ENCODE measurements at places on chromosomes 11 and 22.

- no peak for DNase-seq
Measured at GRCh38 chr22:30647536-30647935, 12.0 kb downstream of the SLC35E4 start.

- peak; percentile 10 for DNase-seq
Measured at GRCh38 chr22:43862074-43862881, at the start of gene SULT4A1. SULT4A1 (minus strand) TSS chr22:43862513; CDS start chr22:43862382, 131 bp downstream.

GRCh38 chr11:1943977-1944376 is 3.2 kb upstream of the MRPL23 start:
- no peak for DNase-seq

DNA sequence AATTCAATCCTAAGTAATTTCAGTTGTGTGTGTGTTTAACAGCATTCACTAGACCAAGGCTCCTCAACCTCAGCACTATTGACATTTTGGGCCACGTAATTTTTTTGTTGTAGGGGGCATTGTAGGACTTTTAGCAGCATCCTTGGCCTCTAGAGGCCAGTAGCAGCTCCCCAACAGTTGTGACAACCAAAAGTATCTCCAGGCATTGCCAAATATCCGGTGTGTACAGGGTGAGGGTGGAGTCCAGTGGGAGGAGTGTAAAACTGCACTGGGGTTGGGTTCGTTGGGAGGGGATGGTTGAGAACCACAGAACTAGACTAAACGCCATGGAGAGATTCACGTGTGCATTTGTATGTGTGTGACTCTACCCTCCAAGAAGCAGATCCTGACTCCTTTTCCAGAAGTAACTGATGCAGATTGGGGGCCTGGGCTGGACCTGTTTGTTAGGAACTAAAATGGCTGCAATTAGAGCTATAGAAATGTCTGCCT is 5.9 kb upstream of the PHF21A start:
- peak; percentile 97 for DNase-seq

DNA sequence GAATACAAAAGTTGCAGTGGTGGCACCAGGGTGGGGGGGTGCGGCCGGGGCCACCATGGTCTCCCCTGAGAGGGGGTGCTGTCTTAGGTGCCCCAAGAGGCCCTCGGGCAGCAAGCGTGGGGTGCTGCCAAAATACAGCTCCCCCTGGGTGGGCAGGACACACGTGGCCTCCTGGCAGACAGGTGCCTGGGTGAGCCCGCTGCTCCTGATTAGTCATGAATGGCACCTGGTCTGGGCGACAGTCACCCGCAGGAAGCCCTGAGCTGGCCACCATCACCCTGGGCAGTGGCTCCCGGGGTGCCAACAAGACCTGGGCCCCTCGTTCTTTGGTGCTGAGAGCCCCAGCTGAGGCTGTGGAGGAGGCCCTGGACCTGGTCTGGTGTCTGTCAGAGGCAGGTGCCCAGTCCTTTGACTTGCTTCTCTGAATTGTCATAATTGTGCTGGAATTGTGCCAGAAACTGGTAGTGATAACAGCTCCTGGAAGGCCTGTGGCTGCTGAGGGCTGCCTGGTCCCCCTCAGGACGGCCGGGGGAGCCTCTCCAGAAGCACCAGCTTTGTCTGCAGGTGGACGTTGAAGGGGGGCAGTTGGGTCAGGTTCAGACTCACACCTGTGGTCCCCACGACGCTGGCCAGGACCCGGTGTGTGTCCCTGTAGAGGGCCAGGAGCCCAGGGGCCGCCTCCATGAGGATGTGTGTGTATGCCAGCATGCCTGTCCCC is 14.8 kb downstream of the ALG12 start:
- DNase-seq, result no peak

GRCh38 chr22:41250127-41250526 is 9.4 kb upstream of the CHADL start:
- no peak for DNase-seq

GRCh38 chr11:119367661-119368120 is 13.8 kb downstream of the USP2 start:
- DNase-seq, result peak; percentile 90

DNA sequence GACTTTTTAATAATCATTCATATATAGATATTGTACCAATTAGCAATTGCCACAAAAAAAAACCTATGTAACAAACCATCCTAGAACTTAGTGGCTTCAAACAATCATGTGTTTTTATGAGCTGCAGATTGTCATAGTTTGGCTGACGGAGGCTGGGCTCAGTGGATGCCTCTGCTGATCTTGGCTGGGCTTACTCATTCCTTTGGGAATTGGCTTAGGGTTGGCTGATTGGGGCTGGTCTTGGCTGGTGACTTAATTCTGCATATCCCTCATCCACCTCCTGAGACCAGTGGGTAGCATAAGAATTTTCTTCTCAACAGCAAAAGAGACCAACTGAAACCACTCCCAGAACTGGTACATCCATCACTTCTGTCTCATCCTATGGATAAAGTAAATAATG is 57.9 kb upstream of the PHF21B start:
- no peak for DNase-seq

DNA sequence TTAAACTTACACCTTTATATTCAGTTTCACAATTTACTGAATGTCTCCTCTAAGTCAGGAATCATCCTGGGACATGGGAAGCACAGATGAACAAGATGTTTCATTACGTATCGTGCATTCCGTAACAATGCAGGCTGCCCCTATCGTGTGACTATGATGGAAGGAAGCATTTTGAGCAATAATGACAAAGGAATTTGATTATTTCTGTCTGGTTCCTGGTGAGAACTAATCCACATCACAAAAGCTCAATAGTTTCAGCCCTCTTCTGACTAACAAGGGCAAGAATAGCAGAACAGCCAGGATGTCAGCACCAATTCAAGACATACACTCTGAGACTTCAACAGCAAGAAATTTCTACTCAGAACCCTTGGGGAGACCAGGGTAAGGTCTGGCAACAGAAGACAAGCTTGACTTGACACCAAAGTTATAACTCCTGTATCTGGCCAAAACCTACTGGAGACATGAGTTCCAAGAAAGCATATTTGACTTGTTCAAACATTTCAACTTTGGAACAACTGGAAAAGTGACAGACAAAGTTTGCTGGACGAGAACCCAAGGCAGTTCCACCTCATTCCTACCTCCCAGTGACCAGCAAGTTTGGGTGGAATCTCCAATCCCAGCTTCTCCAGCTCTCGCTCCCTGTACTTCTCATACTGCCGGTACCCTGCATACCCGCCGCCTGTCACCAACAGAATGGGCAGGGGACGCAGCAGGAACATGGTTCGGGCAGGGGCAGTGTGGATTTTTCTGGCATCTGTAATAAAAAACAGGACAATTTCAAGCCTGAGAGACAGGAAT is 14.3 kb downstream of the PISD start:
- no peak for DNase-seq

DNA sequence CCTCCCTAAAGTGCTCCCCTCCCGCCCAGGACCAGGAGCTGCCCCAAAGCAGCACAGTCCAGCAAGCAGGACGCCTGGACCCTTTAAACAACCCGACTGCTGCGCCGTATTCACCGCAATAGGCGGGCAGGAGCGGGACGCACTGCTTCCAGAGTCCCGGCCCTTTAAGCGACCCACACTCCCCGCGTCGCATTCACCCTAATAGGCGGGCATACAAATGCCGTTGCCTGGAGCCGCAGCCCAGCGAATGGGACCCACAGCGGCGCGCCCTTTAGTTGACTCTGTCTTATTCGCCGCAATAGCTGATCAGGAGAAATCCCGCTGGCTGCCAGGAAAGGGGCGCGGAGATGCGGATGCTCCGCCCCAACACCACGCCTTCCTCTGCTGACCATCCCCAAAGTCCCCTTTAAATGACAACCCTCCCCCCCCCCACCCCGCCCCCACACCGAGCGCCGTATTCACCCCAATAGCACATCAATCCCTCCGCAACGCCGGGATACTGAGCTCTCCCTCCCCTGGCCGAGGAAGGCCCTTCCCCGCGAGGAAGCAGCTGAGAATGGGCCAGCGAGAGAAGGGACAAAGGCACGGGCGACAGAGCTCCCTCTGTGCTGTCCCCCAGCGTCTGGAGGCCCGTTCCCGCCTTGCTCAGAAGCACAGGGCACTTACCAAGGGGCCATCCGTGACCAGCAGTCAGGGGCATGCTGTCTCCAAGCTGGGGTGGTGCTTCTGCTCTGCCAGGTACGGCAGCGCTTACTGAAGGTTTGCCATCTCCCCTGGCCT is 4.7 kb downstream of the OSBPL5 start:
- DNase-seq, result peak; percentile 73

DNA sequence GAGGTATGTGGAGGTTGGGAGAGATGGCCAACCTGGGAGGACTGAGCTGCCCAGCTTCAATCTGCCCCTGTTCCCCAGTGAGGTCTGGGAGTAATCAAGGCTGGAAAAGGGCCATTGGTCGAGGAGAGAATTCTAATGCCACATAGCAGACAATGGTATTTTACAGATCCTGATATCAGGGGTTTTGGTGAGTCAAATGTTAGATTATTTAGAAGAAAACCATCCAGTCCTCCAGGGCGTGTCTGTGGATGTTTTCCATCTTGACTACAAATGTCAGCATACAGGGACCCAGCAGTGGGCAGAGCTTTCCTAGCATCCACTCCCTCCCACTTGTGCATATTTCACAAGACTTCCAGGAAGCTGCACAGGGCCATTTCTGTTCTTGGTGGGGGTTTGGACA is 107.9 kb downstream of the SCN3B start:
- no peak for DNase-seq

DNA sequence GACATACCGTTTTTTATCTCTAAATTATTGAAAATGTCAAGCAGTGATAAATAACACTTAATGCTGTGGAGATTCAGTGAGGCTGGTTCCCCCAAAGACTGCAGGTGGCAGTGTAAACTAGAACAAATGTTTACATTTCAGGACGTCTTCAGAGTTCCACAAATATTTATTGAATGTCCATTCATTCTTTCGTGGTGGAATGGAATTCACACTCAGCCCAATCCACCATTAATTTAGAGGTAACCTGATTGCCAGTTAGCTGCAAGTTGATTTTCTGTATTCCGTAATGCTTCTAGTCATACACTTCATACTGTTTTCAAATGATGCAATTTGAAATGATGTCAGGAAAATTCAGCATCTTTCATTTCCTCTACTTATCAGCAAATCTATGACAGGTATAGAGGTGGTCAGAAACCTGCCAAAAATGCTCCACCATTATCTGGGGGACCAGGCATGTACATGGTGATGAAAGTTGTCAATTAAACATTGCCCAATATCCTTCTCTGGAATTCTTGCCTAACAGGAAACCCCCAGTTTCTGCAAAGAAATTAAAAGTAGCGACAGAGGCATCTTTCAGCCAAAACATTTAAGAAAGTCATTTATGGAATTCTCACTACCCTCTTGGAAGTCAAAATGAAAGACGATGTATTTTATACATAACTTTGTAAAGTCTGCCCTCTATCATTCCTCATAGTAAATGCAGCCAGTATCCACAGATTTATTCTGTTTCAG is 94.3 kb upstream of the BMAL1 start:
- peak; percentile 19 for DNase-seq

DNA sequence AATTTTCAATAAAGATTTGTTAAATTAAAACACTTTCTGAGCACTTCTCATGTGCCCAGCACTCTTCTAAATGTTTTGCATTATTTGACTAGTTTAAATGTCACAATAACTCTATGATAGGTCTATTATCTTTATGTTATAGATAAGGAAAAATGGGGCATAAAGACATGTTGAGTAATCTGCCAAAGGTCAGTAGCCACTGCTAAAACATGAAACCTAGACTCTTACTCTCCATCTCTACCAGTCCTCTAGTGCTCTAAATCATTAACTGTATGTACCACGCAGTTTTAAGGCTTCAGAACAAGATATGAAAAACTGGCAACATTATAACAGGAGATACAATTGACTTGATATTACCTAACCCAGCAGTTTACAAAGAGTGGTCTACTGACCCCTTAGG is 6.9 kb downstream of the RAB6A start:
- no peak for DNase-seq

- no peak for DNase-seq
Measured at GRCh38 chr22:29157759-29158535, 47.7 kb upstream of the EMID1 start.

DNA sequence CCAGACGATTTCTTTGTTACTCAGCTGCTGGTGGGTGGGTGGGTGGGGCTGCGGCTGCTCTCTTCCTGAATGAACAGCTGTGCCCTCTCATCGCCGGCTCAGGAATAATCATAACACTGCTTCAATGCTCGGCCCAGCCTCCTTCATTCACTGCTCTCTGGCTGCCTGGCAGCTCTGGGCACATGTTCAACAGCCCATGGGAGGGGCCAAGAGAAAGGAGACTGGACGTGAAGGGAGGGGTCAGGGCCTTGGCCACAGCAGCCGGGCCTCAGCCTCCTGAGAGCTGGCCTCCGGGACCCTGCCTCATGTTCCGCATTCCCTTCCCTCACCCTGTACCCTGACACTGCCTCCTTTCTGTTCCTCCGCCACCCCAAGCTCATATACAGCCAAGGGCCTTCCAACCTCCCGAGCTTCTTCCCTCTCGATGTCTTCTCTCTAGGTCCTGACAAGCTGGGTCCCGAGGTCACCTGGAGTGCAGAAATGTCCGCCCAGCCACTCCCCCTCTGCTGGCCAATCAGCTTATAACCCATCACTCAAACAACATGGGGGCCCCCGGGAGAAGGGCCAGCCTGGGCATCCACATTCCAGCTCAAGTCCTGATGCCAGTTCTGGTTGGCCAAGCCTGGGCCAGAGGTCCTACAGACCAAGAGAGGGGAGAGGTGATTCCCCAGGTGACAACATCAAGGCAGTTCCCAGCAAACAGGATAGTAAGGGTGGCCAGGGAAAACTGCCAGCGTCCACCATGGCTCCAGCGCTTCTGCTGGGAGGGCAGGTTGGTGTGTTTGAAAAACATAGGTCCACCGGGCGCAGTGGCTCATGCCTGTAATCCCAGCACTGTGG is 3.2 kb upstream of the CSDC2 start:
- DNase-seq, result no peak

- no peak for DNase-seq
Measured at GRCh38 chr11:123801765-123802164, 4.4 kb downstream of the OR6M1 start.

GRCh38 chr11:17515443-17516176 is 28.6 kb downstream of the USH1C start:
- DNase-seq, result no peak

GRCh38 chr11:112614605-112615004 is 346.6 kb upstream of the NCAM1 start:
- DNase-seq, result no peak

DNA sequence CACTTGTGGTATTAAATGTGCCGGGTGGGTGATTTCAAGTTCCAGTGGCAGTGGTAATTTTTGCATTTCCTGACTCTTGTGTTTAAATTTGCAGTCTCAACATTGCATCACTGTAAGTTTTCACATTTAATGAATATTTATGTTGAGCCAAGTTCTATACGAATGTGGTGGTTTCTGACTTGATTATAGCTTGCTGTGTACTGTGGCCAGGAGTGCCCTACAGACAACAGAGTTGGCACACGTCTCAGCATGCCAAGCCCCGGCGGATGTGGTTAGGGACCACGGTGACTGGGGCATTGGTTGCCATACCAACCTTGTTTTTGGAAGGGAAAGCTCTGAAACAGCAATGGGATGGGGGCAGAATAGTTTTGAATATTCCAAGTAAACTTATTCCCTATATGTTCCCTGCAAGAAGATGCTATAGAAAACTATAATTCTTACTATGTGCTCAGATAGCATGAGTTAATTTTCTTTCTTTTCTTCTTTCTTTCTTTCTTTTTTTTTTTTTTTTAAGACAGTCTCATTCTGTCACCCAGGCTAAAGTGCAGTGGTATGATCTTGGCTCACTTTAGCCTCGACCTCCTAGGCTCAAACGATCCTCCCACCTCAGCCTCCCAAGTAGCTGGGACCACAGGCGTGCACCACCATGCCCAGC is 16.0 kb downstream of the ZNRF3 start:
- peak; percentile 43 for DNase-seq

- DNase-seq, result no peak
Measured at GRCh38 chr11:114315749-114316368, 19.7 kb downstream of the NNMT start.

- no peak for DNase-seq
Measured at GRCh38 chr11:111911563-111912401, at the start of gene CRYAB. CRYAB (minus strand) TSS chr11:111911770; CDS start chr11:111911724, 46 bp downstream.

Measured in MV-4-11 (cell line).